ENCODE measurements at places on chromosomes 16 and 17.
A peak's percentile ranks its signal among the peaks of the same experiment; 100 is the strongest.

- no peak for DNase-seq
Measured at GRCh38 chr16:85422196-85422631, 190.9 kb upstream of the GSE1 start.

DNA sequence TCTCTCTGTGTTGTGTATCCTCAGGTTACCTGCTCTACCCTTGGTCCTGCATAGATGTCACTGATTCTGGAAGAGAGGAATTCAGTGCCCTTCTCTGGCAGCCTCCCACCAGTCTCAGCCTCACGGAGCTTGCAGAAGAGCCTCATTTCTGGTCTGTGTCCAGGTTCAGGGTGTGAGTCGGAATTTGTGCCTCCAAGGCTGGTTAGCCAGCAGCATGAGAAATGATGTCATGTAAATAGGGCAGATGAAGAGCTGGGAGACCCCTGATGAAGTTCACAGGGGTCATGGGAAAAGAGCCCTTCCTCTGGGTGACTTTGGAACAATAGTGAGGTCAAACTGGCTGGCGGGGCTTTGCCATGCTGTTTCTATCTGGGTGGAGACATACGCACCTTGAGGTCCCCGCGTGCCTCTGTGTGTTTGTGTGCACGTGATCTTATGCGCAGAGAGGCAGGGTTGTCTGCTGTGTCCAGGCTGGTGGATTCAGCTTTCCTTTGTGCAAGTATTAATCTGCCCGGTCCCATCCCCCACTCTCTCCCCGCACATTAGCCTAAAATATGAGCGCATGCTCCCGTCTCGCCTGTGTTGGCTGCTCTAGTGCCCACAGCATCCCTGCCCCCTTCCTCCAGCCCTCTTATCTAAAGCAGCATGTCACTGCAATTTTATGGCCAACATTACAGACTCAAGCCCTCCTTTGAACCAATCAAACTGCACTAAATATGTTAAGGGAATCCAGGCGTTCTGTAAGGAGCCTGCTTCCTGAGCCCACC is 256.3 kb upstream of the ZFHX3 start:
- no peak for DNase-seq

DNA sequence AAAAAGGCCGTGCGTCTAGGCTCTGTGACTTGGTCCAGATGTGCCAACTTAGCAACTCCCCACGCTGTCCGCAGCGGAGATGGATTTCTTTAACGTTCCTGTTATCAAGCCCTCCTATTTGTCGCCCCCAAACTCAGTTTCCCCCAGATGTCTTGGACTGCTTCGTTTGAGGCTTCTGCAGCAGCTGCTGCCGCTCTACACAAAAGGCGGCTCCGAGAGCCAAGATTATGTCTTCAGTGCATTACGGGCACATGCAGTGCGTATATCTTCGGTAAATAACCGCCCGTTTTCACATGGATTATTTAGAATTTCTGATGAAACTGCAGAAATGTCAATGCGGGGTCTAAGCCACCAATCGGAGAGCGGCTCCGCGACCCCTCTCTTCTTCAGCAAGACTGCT is 240.6 kb upstream of the ZFHX3 start:
- DNase-seq: no peak

DNA sequence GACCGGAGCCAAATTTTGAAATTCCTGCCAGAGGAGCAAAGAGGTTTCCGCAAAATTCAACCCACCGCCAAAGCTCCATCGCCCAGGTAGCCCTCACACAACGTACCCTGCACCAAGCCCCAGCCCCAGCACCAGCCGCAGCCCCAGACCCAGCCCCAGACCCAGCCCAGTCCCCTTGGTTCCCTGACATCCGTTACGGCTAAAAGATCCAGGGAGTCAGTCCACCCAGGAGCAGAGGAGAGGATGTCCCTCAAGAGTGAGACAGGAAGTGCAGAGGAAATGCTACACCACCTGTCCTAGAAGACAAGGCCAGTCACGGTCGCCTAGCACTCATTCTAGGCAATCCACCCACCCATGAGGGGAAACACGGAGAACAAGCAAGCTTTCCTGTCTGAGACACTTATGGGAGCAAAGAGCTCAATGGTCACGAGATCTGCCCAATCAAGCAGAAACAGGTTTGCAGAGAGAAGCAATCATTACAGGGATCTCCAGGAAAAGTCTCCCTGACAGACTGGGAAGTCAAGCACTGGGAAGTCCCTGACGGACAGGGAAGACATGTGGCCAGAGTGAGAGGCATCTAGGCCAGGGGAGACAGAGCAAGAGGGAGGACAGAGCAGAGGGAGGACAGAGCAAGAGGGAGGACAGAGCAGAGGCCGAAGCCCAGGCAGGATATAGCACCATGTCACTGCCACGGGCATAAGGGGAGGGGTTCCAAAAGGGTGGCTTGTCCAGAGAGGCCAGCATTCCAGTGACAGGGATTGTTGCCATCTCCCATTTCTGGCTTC is 15.0 kb upstream of the KCNJ18 start:
- DNase-seq: peak; percentile 11
